ENCODE measurements at places on chromosomes 16 and 17.

DNA sequence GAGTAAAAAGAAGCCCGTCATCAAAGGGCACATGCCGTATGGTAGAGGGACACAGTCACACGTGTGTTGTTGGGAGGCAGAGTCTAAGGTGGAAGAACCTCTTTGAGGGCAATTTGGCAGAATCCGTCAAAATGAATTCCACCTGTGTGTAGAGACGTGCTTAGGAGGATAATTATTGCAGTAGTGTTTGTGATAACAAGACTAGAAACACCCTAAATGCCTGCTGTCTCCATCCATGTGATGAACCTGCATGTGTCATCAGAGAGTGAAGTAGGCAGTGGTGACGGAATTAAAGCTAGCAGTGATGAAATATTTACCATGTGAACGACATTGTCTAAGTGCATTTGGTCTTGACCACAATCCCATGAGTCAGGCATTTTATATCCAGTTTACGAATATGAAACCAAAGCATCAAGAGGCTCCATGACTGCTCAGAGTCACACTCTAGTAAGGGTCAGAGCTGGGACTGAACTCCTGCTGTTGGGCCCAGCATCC is 61.3 kb upstream of the ADORA2B start:
- no peak for DNase-seq

DNA sequence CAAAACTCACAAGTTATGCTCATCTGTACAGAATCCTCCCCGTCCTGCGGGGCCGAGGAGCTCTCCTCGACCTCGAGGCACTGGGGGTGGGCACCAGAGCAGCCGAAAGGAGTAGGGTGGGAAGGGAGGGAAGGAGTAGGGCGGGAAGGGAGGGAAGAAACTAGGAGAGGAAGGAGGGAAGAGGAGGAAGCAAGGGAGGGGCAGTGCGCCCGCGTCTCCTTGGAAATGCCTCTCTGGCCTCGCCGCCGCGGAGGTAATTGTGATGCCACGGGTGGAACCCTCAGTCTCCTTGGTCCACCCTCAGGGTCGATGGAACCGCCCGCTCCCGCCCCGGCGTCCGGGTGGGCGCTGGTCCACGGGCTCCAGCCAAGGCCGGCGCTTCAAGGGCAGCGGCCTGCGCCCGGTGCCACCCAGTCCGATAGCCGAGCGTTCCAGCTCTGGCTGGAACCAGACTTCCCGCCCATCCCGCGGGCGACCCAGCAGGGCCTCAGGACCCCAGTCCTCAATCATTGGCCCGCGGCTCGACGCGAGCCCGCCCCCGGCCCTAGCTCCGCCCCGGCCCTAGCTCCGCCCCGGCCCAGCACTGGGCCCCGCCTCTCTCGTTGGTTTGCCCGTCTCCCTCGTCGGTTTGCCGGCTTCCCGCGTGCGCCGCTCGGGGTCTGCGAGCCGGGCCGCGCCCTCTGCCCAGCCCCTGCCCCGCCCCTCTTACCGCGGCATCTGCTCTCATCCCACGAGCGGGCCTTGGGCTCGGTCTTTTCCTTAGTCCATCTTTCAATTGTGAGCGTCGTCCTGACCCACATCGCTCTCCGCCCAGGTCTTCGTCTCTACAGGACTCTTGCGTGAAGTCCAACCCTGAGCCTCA is 596 bp downstream of the PROCA1 start:
- peak; percentile 93 for DNase-seq

DNA sequence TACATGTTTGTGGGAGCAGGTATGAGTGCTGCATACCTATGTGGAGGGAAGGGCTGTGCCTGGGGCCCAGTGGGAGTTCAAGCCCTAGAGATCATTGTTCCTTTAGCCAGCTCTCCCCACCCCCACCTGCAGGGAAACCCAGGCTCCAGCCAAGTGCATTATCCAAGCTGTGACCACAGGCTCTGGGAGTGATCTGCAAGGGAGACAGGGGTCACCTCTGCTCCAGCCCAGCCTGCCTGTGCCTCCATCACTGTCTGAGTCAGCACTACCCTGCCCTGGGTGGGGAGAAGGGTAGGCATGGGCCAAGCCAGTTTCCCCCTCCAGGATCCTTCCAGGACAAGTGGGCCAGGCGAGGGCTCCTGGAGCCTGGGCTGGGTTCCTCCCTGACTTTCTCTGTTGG is 32.1 kb upstream of the SBK1 start:
- DNase-seq: no peak

DNA sequence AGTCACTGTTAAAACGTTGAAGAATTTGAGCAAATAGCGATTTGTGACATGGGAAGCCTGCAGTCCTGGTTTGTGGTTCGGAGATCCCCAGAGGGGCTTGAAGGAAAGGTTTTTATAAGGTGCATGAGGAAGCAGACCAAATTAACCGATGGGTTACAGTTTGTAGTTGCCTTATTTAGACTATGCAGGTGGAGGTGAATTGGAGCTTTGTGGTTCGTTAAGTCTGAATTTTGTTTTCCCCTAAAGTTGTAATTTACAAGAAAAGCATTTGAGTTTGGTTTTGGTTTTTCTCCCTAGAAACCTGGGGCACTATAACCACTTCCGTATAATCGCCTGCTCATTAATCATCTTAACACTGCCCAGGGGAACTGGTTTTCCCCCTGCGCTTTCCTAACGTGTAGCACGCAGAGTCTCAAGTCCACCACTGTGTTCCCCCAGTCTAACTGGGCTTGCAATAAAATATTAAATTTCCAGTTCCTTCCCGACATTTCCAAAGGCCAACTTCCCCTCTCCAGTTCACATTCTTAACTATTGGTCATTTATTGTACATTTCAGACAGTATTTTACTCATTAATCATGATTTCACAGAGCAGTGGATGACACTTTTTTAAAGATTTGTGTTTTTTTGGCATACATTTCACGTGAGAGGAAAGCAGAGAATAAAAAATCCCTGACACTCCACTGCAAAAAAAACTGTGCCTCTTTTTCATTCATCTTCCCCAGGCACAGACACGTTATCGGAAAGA is 932 bp downstream of the ZNF267 start:
- DNase-seq: no peak

- DNase-seq: peak; percentile 73
Measured at GRCh38 chr16:2919511-2920255, 8.0 kb downstream of the FLYWCH1 start.

DNA sequence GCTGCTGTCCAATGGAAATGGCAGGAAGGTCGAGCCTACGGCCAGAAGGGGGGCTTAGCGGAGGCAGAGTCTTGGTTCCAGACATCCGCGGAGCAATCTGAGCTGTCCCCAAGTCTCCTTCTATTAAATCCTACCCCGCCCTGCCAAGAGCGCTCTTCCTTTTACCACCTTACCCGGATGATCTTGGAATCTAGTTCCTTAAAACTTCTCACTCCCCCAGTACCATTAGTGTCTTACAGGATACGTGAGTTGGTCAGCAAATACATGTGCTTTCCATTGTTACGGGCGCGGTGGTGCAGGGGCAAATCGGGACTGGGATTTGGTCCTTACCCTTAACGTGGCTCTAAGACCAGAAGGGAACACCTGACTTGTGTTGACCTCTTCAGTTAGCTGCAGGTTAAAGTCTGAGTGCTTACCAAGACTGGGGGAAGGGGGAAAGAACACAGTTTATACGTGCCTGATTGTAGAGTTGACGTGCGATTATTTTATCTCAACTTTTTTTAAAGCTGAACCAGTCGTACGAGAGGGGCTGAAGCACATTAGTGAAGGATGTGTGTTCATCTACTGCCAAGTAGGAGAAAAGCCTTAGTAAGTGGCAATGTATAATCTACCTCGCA is 495 bp downstream of the TXNDC17 start:
- no peak for DNase-seq

DNA sequence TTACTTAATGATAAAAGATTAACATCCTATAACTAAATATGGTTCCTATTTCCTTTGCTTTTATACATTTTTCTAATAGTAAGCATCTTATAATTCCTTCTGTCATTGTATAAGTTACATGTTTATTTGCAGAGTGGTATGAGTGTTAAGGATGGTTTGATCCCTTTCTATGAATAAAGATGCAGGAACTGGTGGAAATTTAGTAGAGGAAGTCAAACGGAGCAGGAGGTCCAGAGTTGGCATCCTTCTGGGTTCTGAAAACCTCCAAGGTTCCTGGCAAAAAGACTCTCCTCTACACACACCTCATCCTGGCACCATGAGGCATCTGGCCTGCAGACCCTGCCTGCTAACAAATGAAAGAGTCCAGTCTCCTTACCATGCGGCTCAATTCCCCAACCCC is 296.8 kb downstream of the SOX9 start:
- DNase-seq: no peak

DNA sequence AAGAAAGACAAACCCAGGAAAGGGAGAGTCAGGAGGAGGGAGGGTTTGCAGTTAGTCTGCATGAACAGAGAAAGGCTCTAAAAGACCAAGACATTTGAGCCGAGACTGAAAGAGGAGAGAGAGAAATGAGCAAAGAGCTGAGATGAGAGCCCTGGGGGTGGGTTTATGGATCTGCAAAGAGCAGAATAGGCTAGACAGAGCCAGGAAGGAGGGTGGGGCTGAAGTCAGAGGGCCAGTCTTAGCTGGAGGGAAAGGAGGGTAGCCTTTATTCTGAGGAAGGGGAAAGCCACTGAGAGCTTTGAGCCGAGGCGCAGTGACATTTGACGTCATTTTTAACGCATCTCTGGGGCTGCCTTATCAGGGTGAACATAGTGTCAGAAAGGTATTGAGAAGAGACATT is 85.7 kb upstream of the CDH13 start:
- DNase-seq: no peak

GRCh38 chr17:61551255-61551742 is 39.7 kb downstream of the NACA2 start:
- DNase-seq: no peak

DNA sequence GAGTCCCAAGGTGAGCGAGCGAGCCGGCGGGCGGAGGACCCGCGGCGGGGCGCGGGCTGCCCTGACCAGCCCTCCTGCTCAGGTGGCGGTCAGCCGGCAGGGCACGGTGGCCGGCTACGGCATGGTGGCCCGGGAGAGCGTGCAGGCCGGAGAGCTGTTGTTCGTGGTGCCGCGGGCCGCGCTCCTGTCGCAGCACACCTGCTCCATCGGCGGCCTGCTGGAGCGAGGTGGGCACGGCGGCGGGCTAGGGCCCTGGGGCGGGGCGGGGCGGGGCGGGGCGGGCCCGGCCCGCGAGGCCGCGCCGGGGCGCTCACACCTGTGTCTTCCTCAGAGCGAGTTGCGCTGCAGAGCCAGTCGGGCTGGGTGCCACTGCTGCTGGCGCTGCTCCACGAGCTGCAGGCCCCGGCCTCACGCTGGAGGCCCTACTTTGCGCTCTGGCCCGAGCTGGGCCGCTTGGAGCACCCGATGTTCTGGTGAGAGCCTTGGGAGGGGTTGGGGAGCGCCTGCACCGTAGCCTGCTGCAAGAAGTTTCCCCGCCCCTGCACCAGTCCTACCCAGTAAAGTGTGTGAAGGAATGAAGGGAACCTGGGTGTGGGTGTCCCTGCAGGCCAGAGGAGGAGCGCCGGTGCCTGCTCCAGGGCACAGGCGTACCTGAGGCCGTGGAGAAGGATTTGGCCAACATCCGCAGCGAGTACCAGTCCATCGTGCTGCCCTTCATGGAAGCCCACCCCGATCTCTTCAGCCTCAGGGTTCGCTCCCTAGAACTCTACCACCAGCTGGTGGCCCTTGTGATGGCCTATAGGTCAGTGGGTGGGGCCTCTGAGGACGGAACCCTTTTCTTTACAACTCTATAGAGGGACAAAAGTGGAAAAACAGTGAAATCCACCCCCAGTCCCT is 802 bp downstream of the SETD6 start:
- DNase-seq: peak; percentile 50

DNA sequence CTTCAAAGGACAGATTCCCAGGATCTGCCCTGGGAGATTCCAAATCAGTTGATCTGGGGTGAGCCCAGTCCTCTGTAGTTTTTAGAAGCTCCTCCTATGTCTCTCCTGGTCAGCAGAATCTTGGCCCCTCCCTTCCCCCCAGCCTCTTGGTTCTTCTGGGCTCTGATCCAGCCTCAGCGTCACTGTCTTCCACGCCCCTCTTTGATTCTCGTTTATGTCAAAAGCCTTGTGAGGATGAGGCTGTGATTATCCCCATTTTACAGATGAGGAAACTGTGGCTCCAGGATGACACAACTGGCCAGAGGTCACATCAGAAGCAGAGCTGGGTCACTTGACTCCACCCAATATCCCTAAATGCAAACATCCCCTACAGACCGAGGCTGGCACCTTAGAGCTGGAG is 840 bp upstream of the CDH5 start:
- no peak for DNase-seq

Measured in activated CD4-positive, alpha-beta T cell treated with anti-CD3 and anti-CD28 coated beads, Interleukin-2, amount 50 U/mL, for 48 hours (primary cell).